Stimulated activated CD8-positive, alpha-beta memory T cell treated with anti-CD3 and anti-CD28 coated beads, Interleukin-4, amount 100 ng/mL, for 1 hour (primary cell): ENCODE measurements at places on chromosomes 7 and 10.

DNA sequence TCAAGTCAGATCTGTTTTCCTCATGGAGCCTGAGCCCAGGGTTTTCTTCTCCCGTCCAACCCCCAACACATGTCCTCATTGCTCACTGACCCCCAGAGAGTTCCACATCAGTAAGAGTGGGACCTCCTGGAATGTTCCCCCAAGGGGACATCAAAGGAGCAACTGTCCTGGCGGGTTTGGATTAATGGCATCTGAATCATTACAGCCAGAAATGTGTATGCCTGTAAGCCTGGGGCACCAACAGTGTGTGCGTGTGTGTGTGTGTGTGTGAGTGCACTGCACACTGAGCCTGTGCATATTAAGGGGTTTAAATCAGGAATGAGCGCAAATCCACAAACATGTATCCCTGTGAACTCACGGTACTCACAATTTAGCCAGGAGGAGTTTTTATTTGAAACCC lies 222.3 kb downstream of the PLXNA4 start:
- DNase-seq, result no peak

- DNase-seq, result no peak
Observed at GRCh38 chr7:150621376-150621775, 10.8 kb downstream of the GIMAP6 start.

DNA sequence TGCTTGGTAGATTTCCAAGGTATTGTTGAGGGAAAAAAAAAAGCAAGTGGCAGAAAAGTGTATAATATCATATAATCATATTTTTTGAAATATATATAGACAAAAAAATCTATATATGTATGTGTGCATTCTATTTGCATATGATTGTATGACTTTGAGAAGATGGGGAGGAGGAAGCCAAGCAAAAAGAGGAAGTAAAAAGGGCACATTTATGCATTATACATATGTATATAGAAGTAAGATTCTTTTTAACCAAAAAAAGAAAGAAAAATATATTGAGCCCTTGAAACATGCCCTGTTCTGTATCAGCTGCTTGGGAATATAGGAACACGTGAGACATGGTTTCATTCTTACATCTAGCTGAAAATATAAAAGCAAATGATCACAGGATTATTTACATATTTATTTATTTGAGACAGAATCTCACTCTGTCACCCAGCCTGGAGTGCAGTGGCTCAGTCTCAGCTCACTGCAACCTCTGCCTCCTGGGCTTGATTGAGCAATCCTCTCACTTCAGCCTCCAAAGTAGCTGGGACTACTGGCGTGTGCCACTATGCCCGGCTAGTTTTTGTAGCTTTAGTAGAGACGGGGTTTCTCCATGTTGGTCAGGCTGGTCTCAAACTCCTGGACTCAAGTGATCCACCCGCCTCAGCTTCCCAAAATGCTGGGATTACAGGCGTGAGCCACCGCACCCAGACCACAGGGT lies 18.0 kb upstream of the SLF2 start:
- DNase-seq, result no peak

DNA sequence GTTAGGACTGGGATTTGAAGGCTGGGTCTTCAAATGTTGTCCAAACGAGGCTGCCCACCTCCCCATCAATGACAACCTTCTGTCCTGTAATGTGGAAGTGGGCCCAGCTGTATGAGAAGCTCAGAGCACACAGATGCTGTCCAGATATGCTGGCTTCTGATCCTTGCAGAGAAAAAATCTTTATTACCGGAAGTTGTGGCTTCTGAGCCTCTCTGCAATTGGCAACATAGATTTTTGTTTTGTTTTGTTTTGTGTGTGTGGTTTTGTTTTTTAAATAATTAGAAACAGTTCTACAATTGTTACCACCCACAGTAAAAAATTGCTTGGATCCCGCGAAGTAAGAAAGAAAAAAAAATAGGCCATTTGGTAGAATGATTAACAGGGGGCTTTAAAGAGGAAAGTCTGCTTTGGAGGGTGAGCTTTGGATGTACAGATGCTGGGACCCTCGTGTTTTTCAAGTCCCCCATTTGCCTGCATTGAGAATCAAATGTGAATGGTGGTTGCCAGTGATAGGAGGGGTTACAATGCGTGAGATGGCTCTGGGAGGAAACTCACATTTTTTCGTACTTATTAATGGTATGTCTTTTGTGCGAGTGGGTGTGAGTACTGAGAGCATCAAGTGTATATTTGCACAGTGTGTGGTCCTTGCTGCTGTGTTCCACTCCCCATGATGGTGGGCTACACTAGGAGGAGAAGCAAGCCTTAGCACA lies 153.2 kb downstream of the TCF7L2 start:
- DNase-seq, result no peak

- DNase-seq, result no peak
Observed at GRCh38 chr10:16521311-16522016, at the start of gene C1QL3. Gene C1QL3, minus strand, starts transcription at chr10:16521879. Its CDS starts 814 bp downstream, at chr10:16521065.

DNA sequence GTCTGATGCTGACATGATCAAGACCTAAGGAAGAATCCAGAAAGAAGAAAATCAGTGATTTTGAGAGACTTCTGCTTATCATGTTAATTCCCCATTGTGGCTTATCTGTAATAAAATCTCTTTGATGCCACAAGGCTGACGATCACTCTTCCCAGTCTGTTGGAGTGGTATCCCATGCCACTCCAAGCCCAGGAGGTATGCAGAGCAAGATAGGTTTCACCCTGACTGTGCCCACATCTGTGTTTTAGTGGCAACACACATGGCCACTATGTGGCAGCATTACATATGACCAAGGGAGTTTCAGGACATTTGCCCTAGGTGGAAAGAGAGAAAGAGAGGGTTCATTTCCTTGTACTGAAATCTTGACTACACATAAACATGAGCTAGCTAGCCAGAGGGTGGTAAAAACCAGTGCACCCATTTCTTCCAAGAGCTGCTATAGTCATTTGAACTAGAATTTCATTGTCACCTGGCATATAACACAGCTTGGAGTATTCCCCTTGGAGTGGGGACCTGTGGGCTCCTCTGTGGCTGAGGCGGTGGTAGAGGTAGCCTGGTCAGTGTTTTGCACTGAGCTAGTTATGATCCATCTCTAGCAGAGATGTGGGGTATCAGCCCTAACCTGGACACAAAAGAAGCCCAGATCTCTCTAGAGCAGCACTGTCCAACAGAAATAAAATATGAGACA lies 20.8 kb downstream of the LAMB4 start:
- no peak for DNase-seq

DNA sequence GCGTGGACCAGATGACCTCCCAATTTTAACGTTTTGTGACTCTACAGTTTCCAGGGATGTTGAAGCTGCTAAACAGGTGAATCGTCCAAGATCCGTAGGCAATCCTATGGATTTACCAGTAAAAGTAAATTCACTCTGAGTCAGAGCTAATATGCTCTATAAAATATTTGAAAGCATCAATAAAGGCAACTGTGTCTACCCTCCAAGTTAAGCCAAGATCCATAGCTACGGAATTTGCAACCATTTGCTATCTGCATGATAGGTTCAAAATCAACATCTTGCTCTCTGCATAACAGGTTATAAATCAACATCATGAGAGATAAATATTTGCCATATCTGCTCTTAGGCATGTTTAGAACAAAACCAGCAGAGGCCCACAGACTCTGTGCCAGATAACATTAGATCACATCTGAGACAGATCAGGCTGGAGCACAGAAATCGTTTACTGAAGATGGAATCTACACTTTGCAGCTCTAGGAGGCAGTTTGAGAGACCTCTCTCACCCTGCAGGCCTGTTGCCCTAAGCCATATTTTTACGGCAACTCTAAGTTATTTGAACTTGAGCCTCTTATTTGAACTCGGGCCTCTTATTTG lies 80.7 kb upstream of the PDCD4 start:
- DNase-seq, result no peak

- no peak for DNase-seq
Observed at GRCh38 chr7:767580-767940, 40.5 kb upstream of the PRKAR1B start.

- DNase-seq, result no peak
Observed at GRCh38 chr7:148906707-148907498, 22.8 kb upstream of the EZH2 start.

GRCh38 chr7:157910446-157910845 lies 573.6 kb downstream of the DNAJB6 start:
- no peak for DNase-seq

- DNase-seq, result no peak
Observed at GRCh38 chr10:72736176-72736827, 44.4 kb downstream of the MCU start.

DNA sequence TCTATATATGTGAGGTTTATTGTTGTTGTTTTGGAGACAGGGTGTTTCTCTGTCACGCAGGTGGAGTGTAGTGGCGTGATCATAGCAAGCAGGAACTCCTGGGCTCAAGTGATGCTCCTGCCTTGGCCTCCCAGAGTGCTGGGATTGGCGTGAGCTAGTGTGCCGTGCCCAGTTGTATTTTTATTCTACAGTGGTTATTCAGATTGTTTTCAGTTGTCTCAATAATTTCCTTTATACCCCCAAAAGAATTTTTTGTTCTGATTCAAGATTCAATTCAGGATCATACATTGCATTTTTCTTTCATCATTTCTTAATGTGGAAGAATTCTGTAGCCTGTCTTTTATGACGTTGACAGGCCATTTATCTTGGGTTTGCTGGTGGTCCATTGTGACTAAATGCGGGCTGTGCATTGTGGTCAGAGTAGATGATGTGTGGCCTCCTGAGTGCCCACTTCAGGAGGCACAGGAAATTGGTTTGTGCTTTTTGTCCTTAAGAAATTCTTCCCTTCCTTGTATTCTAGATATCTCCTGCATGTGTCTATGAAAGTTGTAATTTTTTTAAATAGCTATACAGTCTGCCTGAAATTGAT lies 22.9 kb downstream of the RBM33 start:
- DNase-seq, result no peak

- no peak for DNase-seq
Observed at GRCh38 chr10:24465891-24466818, 257.2 kb downstream of the KIAA1217 start.
